ENCODE measurements at places on chromosomes 11 and 22.

GRCh38 chr11:61621917-61622585, 41.2 kb upstream of the SYT7 start:
- no peak for DNase-seq

DNA sequence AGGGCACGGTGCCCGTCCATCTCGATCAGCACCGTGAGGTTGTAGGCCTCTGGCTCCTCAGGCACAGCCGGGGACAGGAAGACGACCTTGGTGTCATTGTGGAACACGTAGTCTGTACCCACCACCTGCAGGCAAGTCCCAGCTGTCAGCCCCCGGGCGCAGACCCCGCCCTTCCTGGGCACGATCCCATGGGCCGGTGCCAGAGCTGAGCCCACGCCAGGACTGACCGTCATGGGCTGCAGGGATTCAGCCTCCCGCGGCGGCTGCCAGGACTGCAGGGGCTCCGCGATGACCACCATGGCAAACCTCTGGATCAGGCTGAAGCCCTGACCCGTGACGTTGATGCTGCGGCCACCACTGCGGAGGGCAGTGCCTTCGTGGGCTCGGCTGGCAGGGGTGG, 11.8 kb upstream of the MAPK11 start:
- DNase-seq: no peak

- DNase-seq: no peak
Measured at GRCh38 chr22:41350087-41350486, 31.7 kb upstream of the TEF start.

DNA sequence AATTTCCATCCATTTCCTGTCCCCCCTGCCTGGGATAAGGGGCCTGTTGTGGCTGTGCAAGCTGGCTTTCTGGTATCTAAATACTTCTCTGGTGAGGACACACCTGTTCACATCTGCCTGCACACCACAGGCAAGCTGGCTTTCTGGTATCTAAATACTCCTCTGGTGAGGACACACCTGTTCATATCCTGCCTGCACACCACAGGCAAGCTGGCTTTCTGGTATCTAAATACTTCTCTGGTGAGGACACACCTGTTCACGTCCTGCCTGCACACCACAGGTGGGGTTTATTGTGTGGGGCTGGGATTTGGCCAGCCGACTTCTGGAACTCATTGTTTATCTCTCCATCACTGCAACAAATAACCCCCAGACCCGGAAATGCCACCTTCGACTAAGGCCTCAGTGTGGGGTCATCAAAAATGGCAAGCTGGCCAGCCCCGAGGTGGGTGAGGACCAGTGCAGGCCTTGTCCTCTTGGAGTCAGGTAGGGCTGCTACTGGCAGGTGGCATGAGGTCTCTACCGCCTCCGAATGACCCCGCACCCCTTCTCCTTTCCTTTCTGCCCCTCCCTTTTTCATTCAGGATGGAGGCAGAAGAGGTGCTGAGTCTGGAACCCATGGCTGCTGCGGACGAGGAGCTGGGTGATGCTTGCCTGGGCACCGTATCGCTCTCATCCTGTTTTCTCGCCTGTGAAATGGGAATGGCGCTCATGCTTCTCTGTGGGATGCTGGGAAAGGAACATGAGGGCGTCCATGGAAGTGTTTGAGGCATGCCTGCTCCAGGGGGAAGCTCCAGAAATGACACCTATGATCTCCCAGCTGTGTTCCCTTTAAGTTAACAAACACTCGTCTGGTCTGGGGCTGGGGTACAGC, 43.5 kb upstream of the MYEOV start:
- no peak for DNase-seq

- DNase-seq: no peak
Measured at GRCh38 chr11:128036556-128037093, 550.7 kb downstream of the ETS1 start.

DNA sequence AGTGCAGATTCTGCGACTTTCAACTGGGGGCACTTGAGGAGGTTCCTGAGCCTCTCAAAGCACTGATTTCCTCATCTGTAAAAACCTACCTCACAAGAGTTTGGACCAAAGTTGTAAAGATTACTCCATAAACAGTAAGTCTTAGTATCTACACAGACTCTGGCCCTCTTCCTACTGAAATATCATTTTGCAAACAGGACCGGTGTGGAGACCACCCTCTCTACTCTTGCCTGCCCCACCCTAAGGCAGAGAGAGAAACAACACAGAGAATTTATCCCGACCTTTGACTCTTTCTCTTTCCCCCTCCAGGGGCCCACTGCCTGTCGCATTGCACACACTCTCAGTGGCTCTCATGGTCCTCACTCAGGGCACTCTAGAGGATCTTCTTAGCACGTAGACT, 117.9 kb upstream of the LDLRAD3 start:
- no peak for DNase-seq

DNA sequence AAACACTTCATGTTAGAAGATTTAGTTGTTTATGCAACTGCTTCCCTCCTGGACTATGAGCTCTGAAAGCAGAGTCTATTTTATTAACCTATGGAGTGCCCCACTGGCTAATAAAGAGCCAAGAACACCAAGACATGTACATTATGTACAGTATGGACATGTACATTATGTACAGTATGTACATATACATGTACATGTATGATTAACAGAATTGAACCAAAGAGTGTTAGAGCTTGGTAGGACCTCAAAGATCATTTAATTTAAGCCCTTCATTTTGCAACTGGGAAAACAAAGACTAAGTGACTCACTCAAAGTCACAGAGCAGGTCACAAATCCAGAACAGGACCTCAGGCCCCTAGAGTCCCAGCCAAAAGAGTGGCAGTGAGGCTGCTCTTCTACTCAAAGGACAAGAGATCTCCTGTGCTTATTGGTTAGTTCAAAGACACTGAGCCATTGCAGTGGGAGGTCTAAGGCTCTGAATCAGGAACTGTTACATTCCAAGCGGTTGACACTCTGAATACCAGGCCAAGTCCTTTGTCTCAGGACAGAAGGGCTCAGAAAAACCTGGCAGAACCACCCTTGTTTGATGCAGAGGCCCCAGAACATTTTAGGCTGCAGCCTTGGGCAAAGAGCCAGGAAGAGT, 103.8 kb downstream of the FAM168A start:
- DNase-seq: no peak

- no peak for DNase-seq
Measured at GRCh38 chr11:120224972-120225909, 14.4 kb downstream of the OAF start.

- no peak for DNase-seq
Measured at GRCh38 chr11:65903068-65903481, 2.9 kb upstream of the FOSL1 start.

- no peak for DNase-seq
Measured at GRCh38 chr11:6458352-6459098, 15.2 kb downstream of the TRIM3 start.

DNA sequence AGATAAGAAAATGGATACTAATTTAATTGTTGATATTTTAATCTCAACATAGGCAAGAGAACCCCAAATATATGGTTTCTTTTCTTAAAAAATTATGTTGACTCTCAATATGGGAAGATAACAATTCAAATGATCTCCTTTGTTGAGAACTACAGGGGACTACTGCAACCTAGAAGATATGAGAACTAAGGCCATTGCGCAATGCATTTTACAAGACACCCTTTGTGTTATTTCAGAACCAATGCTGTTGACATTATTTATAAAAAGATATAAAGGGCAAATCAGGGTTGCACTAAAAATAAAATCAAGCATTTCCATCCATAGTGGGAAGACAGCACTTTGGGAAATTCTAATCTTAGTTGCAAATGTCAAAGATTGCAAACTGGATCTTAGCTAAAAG, 322.3 kb downstream of the SOX6 start:
- no peak for DNase-seq

DNA sequence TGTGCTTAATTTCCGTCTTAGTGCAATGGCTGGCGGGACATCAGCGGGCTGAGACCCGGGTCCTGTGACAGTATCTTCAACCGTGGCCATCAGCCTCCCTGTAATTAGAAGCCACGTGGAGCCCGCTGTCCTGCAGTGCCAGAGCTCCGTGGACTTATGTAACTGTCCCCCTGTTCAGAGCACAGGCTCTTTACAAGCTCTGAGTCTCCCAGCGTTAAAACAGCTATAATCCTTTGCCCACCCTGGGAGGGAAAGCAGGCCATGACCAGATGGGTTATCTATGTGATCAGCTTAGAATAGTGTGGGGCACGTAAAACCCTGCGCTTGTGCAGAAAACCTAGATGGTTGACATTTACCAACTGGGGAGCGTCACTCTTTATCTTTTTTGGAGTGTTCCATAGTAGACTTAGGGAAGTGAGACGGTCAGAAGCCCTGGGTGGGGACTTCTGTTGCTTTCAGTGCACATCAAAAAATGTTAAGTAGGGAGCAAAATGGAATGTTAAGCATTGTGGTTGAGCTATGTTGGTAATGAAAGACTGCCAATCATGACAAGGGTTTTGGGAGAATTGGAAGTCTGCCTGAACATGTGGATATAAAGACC, 103.5 kb upstream of the CADM1 start:
- DNase-seq: no peak

- no peak for DNase-seq
Measured at GRCh38 chr11:9072626-9073176, 18.7 kb downstream of the SCUBE2 start.

- no peak for DNase-seq
Measured at GRCh38 chr22:32874976-32875375, 73.5 kb downstream of the TIMP3 start.

DNA sequence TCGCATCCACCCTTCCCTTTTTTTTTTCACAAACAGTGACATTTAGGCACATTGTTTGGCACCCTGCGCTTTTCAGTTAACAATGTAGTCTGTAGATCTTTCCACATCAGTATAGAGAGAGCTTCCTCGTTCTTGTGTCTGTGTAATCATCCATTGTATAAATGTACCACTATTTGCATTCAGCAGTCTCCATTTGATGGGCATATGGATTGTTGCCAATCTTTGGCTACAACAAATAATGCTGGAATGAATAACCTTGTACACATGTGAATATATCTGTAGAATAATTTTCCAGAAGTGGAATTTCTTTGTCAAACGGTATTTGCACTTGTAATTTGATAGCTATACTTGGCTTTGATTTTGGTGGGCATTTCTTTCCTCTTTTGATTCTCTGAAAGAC, 17.1 kb downstream of the MPEG1 start:
- DNase-seq: no peak

DNA sequence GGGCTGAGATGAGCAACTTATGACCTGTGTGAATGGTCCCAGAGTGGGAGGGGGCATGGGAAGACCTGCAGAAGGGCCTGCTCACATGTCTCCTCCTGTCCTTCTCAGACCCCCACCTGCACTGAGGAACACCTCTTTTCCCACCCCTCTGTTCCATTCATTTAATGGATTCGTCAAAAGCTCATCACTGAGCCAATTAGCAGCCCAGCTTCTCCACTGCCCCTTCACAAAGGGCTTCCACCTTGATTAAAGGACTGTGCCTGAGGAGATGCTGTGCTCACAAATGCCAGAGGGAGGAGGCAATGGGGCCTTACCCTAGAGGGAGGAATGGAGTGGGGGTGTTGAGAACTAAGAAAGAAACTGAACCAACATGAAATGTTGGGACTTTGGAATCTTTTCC, 14.0 kb upstream of the CDON start:
- DNase-seq: no peak

DNA sequence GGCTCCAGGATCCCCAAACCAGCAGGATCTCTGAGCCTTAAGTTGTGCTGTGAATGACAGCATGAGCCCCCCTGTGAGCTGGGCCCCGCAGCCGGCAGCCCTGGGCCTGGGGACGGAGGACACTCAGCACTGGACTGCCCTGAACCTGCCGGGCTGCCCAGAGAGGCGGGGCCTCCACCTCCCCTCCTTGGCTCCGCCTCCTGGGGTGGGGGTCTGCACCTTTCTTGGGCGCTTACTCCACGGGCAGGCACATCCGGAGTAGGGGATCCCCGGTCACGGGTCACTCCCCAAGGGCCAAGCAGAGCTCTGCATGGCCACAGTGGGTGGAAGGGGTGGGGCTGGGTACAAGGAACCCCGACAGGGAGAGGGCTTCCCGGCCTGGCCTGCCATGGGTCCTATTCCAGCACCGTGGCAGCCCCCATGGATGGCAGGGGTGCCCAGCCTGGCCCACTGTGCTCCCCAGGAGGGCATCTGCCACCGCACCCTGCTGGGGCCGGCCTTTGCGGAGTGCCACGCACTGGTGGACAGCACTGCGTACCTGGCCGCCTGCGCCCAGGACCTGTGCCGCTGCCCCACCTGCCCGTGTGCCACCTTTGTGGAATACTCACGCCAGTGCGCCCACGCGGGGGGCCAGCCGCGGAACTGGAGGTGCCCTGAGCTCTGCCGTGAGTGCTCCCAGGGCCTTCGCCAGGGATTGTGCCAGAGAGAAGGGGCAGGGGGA, 5.4 kb downstream of the MUC5B start:
- no peak for DNase-seq

GRCh38 chr22:20725987-20726558, 47.8 kb upstream of the SERPIND1 start:
- no peak for DNase-seq

DNA sequence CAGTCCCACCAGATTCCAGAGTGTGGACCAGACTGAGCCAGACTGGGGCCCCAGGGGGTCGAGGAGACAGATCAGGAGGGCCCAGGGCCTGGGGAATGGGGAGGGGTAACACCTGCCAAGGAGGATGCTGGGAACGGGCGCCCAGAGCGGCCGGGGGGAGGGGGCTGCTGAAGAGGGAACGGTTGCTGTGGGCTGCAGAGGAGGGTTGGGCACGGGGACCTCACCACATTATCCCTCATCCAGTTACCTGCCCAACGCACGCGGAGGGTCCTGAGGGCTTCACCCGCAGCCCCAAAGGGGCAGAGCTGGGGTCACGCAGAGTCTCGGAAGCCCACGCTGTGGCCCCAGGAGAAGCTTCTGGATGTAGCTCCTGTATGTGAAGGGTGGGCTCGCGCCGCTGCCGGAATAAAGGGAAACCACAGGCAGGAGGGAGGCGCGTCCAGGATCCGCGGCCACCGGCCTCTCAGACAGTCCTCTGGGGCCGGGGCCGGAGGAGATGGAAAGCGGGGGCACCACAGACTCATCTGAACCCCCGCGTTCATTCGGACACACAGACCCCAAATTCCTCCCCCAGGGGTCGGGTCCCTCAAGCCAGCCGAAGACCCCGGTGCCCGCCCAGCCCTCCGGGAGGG, 866 bp upstream of the SELENOO start:
- no peak for DNase-seq

- DNase-seq: no peak
Measured at GRCh38 chr11:6648501-6648900, 7.1 kb downstream of the DCHS1 start.

GRCh38 chr11:201966-202365, 5.2 kb downstream of the BET1L start:
- DNase-seq: no peak

GRCh38 chr11:68263444-68264035, 8.2 kb downstream of the C11orf24 start:
- no peak for DNase-seq
